NCI-H187 treated with DMSO at 0.1 percent for 48 hours (cell line): ENCODE measurements at places on chromosomes 4 and X.

DNA sequence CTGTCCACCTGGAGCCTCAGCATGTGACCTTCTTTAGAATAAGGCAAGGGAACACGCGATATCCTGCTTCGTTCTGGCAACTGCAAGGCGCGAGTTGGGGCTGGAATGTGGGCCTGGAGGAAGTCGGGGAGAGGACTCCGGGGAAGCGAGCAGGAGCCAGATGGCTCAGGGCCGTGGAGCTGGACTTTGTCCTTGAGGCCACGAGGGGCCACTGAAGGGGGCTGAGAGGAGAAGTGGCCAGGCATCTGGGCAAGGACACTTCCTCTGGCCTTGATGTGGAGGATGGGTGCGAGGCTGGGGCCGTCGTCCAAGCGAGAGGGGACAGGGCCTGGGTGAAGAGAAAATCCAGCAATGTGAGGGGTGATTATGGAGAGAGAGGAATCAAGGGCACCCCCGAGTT lies 12.2 kb upstream of the DUSP9 start:
- DNase-seq, result no peak

- DNase-seq, result no peak
Observed at GRCh38 chr4:4416981-4417380, 30.1 kb downstream of the NSG1 start.

DNA sequence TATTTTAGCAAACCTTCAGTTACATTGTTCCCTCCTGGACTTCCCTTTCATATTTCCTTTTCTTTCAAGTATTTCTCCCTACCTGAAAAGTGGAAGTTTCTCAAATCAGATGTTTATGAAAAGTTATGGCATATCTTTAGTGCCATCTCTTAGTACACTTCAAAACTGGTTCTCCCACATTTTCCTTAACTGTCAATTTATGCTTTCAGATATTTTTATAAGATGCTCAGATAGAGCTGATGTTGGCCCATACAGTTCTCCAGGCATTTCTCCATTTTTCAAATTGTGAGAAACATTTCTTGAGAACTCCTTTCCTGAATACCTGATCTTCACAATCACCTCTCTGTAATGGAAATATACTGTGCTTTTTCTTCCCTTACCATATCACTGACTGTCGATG lies 32.5 kb upstream of the AP1AR start:
- no peak for DNase-seq

DNA sequence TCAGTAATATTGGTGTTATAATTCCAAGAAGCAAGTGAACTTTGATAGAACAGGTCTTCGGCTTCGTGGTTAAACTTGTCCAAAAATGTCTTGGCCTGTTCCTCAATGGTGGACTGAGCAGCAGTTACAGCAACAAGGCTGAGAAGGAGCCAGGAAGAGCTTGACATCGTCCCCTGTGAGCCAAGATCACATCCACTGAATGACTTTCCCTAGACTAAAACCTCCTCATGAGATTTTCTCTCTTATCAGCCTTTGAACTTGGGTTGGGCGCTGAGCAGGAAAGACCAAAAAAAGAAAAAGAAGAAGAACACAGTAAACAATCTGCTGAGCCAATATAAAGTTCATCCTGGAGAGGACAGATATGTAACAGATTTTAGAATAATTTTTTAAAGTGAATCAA lies at the start of gene ACE2:
Gene ACE2, minus strand, starts transcription at position 216 of the 400 bp plus-strand sequence. Its CDS starts 49 bp downstream, at position 167.
- no peak for DNase-seq

DNA sequence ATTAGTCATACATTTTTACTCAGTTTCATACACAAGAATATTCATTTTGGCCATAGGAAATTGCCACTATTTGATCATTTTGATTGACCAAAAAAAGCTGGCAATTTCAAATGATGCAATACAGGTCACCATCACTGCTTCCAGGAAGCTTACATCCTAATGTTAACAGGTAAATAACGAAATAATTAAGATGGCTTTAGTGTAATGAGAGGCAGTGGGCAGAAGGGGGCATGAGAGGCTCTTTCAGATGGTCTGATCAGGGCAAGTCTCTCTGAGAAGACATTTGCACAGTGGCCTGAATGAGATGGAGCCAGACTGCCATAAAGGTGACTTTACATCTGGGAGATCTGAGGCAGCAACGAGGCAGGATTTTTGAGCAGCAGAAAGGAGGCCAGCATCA lies 170.7 kb downstream of the SLIT2 start:
- DNase-seq, result peak; percentile 81

DNA sequence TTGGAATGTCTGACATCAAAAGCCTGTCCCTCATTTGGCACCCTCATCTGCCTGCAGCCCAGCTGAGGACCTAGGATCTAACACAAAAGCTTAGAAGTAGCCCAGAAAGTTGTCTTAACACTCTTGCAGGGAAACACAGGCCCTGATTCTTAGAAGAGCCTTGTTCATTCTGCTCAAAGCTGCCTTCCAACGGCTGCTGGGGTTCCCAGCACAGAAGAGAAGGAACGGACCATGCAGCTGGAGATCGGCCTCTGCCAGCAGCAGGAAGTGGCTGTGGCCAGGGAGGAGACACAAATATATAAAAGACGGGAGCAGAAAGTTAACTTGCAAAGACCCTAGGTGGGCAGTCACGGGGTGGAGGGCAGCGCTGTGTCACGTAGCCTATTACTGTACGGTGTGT lies 20.4 kb downstream of the PRPS2 start:
- no peak for DNase-seq
